ENCODE measurements at places on chromosomes 2 and 18. TPM values are rescaled to one million over a fixed set of nuclear protein-coding genes. Genes with fewer than 3 reads are reported as not detected.

Gene DES
- 2.0 TPM for total RNA-seq

DNA sequence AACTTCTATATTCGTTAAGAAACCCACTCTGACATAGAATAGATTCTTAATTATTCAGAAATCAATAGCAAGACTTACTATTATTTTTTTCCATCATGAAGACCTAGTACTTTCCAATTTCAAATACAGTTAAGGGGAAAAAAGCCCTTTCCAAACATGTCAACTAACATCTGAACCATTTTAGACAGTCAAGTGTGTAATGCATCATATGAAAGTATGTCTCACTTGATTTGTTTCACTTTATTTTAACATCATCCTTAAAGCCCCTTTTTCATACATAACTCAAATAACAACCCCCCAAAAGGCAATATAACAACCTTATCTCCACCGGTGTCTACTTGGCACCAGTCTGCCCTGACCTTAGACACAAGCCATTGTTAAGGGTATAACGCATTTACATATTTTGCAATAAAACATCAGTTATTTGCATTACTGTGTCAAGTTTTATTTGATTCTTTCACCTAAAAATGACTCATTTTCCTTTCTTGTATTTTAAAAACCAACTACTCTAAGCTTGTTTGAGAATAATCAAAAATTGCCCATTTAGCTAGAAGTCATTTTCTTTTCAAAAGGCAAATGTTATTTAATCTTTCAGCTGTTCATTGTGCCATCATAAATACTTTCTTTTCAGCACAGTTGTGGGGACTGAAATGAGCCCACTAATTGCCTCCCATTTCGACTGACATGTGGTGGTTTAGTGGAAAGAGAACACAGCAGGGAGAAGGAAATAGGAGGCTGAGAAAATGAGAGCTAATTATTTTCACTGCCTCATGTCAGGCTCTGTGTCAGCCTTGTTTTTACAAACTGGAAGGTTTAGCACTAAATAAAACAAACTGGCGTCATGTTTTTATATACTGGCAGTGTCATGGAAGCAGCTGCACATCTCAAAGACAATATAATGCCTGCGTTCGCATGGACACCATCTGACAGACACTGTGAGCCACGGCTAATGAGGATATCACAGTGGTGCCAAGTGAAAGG, 104.7 kb upstream of the CDCA7 start:
- DNase-seq: no peak

GRCh38 chr2:2909086-2910035, 468.3 kb downstream of the EIPR1 start:
- no peak for DNase-seq

GRCh38 chr2:142682528-142682927, 194.9 kb upstream of the KYNU start:
- DNase-seq: no peak

GRCh38 chr2:196066291-196067087, 2.1 kb downstream of the DNAH7 start:
- DNase-seq: peak; percentile 6

DNA sequence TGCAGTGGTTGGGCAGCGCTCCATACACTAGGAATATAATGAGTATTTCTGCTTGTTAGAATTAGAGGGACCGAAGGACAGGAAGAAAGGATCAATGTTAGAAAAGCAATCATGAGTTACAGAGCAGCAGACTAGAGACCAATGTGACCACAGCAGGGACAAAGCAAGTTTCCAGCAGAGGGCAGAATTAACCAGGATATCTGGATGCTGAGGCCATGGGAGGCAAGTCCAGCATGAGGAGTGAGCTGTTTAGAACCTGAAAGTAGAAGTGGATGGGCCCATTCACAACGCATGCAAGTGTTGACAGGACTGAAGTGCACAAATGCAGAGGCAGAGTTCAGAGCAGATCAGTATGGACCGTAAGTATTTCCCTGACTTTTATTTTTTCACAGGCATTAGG, 910.4 kb upstream of the GYPC start:
- DNase-seq: no peak

Gene DSC3
- total RNA-seq: 0.36 TPM

GRCh38 chr2:189552991-189553404, 27.6 kb downstream of the SLC40A1 start:
- no peak for DNase-seq

Gene GAL3ST2
- total RNA-seq: 0.45 TPM

GRCh38 chr2:429142-429541, 141.3 kb upstream of the ALKAL2 start:
- DNase-seq: no peak

Gene NCKAP5
- 25.3 TPM for total RNA-seq

- DNase-seq: no peak
These were observed 8.6 kb upstream of the RPL37A start for GRCh38 chr2:216490061-216490460.

Gene CXCR1
- total RNA-seq: not detected

DNA sequence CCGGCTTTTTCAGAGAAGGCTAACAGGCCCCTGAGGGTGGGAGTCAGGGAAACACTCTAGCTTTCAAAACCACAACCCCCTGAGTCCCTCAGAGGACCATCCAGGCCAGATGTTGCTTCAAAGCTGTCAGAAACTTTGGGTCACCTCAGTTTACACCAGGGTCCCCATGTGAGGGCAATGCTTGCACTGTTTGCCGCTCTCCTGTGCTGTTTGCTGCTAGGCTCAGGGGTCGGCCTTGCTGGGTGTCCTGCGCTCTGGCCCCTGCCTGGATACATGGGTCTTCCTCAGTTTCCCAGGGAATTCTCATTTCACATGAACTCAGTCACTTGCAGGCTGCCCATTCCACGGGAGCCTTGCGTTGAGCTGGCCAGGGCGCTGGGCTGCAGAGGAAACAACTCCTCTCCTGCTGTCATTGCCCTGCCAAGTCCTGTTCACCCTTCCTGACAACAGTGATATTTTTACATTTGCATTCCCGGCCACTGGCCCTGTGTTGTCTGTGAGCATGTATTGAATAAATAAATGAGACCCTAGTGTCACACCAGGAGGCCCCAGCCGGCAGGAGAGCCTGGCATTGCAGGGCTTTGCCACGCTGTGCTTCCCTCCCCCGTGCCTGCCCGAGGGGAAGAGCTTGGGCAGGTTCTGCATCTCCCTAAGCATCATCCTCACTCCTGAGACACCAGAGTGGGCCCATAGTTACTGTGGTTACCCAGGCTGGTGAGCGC, 73.2 kb upstream of the RAB6C start:
- no peak for DNase-seq

Gene VWC2L
- 4.3 TPM for total RNA-seq

DNA sequence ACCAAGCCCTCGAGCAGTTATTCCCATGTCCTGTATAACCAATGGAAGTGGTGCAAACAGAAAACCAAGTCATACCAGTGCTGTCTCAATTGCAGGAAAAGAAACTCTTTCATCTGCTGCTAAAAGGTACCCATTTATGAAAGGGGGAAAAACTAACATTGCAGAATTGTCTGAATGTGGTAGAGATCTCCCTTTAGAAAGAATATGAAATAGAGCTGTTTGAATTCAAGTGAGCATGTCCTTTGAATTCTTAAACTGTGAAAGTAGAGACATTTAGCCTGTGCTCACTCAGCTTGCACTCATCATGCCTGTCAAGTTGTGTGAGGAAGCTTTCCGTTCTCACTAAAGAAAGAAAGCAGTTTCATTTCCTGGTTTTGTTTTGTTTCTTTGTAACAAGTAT, 87.4 kb downstream of the EML4 start:
- DNase-seq: no peak

DNA sequence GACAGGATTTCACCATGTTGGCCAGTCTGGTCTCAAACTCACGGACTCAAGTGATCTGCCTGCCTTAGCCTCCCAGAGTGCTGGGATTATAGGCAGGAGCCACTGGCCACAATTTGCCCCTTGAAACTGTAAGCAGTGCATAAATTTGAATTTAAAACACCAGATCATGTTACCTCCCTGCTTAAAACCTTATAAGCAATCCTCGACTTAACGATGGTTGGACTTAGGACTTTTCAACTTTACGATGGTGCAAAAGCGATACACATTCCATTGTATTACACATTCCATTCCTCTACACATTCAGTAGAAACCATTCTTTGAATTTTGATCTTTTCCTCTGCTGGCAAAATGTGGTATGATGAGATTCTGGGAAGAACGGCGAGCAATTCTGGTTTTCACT, 23.2 kb upstream of the EFR3B start:
- no peak for DNase-seq

- no peak for DNase-seq
These were observed 37.0 kb downstream of the PIK3C3 start for GRCh38 chr18:41992066-41992465.

Gene IL36A
- total RNA-seq: not detected

GRCh38 chr2:144325086-144325485, 194.8 kb downstream of the ZEB2 start:
- DNase-seq: no peak

DNA sequence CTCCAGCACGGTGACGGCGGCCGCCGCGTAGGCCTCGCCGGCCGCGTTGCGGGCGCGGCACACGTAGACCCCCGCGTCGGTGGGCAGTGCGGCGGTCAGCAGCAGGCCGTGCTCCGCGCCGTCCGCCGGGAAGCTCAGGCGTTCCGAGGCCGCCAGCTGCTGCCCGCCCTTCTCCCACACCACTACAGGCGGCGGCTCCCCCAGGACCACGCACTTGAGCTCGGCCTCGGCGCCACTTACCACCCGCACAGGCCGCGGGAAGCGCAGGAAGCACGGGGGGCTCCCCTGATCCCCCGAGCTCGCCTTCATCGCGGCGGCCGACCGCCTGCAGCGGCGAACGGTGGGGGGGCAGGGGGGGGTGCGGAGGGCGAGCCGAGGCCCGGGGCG, 422 bp downstream of the OBSL1 start:
- DNase-seq: no peak

DNA sequence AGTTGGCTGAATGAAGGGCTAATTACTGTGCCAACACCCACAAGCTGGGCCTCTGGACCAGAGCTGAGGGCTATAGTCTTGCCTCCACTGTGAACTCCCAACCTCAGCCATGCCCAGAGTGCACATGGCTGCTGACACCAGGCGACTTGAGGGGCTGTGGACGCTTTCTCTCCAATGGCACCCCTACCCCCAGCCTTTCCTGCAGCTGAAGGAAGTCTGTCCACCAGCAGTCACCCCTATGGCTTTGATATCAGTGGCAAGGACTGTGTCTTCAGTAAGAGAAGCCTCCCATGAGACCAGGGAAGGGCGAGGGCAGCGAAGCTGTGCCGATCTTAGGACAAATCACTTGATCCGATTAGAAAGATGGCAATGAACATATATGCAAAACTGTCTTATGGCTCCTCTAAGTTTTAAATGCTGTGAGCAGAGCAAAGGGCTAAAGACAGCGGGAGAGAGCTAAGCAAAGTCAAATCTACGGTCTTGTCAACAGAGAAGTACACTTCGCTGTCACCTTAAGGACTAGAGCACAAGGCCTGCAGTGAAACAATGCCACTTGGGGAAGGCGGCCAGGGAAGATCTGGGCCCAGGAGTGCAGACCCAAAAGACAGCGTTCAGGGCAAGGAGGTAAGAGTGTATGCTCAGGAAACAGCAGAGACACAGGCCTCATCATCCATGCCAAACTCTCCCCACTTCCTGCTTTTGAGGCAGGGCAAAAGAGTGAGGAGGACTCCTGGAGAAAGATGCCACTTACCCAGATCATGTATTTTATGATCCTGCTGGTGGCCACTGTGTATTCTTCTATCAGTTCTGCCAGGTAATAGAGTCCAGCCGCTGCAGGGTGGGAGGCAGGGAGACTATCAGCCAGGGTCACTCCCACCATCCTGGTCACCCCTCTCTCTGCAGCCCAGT, 1.5 kb downstream of the TEX261 start:
- DNase-seq: no peak

DNA sequence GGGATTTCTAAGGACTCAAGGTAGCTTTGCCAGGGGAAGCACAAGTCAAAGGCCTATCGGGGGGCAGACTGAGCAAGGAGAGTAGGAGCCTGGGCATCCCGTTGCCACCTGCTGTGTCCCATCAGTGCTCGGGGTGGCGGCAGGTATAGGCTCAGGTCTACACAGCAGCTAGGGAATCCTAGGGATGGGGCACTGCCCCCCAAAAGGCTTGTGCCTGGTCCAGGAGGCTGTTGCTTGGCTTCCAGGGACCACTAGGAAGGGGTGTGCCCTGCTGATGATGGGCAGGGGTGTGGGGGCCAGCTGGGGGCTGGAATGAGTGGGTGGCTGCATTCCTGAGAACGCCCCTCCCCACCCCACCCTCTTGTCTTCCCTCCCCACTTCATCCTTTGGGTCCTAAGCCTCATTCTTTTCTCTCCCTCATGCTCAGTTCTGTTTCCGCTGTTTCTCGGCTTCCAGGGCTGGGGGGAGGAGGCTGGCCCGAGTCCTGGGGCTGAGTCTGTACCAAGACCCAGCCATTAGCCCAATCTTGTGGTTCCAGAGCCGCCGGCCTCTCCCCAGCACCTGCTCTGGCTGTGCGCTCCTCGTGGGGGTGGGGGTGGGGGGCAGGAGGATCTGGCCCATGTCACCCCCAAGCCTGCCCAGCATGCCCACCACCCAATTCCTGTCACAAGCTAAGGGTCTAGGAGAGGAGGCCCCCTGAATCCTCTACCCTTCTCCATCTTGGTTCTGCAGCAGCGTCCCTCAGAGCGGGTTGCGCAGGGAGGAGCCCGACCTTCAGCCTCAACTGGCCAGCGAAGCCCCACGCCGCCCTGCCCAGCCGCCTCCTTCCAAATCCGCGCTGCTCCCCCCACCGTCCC, 12.8 kb downstream of the SPEG start:
- DNase-seq: no peak

DNA sequence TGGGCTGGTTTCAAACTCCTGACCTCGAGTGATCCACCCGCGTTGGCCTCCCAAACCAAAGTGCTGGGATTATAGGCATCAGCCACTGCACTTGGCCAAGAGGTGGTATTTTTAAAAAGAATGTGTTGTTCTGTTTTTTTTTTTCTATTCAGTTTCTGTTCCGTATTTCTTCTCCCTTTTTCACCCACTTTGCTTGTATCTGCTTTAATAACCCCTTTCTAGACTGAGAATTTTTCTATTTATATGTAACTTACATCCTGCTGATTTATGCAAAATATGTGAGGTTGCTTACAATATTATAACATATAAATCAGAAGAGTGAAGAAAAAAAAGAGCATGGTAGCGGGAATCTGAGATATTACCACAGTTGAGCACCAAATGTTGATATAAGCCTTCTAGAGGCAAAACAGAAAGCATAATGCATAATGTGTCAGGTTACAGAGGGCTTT, 17.2 kb upstream of the LYPD6B start:
- DNase-seq: no peak

DNA sequence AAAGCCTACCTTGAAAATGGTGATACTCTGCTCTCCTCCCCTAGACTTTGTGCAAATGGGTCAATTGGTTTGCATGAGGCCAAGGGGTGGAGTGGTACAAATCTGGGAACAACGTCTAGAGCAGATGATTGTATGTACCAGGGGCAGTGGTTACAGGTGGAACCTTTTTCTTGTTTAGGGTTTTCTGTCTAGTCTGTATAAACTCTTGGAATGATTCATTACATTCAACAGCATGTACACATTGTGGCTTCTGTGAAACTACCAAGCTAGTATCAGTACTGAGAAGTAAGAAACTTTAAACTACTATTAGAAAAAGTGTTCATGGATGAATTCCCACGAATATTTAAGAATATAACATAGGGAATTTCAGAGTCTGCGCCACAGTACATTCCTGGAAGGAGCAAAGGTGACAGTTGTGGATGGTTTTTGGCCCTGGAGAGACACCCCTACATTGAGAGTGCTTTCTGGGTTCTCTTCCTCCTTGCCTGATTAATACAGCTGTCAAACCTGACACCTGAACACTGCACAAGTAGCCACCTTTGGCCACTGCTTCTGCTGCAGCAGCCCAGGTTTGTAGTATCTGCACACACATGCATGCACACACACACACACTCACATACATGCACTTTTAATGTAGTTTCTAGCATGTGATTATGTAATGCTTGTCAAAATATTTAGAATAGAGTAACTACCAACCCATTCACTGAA, 30.0 kb downstream of the CFAP221 start:
- DNase-seq: no peak

GRCh38 chr2:110211938-110212858, at the start of gene MTLN:
Gene MTLN (minus strand): TSS chr2:110212547. CDS start chr2:110212525, 22 bp downstream.
- peak; percentile 71 for DNase-seq
